ENCODE measurements at places on chromosomes 2 and 18.

DNA sequence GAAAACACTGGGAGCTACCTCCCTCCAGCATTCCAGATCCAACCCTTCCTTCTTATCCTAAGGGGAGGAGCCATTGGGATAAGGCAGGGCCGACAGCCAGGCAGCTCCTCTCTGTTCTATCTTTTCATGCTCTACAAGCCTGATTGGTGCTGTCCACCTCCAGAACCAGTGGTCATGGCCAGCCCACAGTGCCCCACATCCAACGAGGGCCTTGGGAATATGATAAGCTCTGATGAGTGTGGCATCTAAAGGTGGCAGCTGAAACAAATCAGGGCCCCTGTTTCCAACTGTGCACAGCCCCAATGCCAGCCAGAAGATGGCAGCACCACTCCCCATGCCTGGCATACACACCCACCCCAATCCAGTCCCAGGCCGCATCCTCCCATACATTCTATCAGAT, 329.3 kb downstream of the C1D start:
- DNase-seq, result no peak

DNA sequence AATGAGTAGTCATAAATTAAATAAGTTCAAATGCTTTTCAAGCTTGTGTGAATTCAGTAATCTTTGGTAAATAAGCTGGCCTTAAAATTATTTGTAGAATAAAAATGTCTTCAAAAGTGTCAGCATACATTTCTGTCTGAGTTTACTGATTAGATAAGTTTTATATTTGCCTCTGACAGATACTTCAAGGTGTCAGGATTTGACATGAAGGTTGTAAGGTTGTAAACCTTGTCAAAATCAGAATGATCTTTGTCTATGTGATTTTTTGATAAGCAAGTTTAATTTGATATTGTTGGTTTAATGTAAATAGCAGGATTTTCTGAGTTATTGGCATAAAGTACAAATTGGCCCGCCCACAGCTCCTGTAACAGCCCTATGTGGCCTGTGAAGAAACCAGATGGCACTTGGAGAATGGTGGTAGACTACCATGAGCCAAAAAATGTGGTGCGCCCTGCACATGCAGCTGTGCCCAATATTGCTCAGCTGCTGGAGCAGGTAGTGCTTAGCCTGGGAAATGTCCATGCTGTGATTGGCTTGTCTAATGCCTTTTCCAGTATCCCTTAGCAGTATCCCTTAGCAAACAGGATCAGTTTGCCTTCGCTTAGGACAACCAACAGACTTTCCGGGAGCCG, 188.0 kb upstream of the SPHKAP start:
- DNase-seq, result no peak

- no peak for DNase-seq
Measured at GRCh38 chr2:128452536-128453530, 134.2 kb upstream of the HS6ST1 start.

- peak; percentile 36 for DNase-seq
Measured at GRCh38 chr2:153519257-153519875, 40.8 kb upstream of the RPRM start.

- no peak for DNase-seq
Measured at GRCh38 chr2:138087751-138088593, 123.7 kb downstream of the HNMT start.

GRCh38 chr2:8089596-8089995, 592.3 kb upstream of the ID2 start:
- DNase-seq, result no peak

GRCh38 chr2:34115076-34115475, 516.0 kb upstream of the FAM98A start:
- DNase-seq, result no peak

- no peak for DNase-seq
Measured at GRCh38 chr2:191869781-191870180, 22.9 kb upstream of the CAVIN2 start.

GRCh38 chr2:235142601-235143000, 190.8 kb downstream of the SH3BP4 start:
- no peak for DNase-seq

GRCh38 chr2:238843476-238843875, 4.4 kb upstream of the TWIST2 start:
- no peak for DNase-seq

DNA sequence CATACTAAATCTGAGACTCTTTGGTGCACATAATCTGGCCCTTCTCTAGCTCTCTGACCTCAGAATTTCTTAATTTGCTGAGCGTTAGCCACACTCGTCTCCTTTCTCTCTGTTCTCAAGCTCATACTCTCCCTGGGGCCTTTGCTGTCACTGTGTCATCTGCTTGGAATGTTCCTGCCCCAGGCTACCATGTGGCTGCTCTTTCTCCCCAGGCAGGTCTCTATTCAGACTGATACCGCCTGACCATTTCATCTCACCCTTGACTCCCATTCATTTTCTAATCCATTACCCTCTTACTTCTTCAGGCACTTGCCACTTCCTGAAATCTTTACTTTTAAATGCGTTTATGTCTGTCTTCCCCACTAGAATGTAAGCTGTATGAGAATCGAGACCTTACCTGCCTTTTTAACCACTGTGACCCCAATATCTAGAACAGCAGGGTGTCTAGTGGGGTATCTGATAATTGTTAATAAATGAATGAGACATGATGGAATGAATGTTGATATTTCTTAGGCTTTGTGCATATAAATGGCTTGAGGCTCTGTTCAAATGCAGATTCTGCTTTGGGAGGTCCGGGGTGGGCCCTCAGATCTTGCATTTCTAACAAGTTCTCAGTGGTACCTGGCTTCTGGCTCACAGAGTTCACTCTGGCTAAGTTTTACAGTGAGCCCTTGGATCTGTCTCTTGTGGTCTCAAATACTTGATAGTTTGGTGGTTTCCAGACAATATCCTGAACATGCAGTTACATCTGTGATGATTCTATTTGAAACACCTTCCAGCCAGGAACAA, 89.9 kb upstream of the EPC2 start:
- DNase-seq, result no peak

DNA sequence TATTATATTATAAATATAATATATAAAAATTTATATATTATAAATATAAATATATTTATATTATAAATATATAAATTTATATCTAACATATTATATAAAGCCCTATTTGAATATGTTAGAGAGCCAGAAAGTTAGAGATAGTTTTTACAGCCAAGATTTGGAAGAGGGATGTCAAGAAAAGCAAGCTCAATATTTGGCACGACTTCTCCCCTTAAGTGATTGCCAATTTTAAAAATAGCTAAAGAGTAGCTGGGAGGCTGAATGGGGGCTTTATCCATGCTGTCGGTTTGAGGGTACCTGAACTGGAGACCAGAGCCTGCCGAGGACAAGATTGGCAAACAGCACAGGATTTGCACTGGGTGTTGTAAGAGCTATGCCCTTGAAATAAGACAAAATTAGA, 180.9 kb upstream of the GYPC start:
- DNase-seq, result no peak

- no peak for DNase-seq
Measured at GRCh38 chr18:22136395-22136794, 33.0 kb upstream of the GATA6 start.

DNA sequence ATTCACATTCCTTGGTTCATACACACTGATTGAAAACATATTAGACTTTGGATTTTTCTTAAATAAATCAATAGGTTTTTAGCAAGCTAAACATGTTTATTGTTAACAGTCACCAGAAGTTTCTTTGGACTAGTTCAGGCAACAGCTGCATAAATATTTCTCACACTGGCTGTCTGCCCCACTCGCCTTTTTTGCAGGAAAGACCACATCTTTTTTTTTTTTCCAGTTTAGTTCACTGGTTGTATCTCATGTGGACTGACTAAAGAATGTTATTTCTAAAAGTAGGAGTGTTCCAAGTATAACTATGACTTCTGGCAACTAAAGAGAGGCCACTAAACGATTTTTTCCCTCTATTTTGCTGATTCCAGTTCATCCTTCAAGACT, 31.1 kb downstream of the SLC40A1 start:
- DNase-seq, result no peak

DNA sequence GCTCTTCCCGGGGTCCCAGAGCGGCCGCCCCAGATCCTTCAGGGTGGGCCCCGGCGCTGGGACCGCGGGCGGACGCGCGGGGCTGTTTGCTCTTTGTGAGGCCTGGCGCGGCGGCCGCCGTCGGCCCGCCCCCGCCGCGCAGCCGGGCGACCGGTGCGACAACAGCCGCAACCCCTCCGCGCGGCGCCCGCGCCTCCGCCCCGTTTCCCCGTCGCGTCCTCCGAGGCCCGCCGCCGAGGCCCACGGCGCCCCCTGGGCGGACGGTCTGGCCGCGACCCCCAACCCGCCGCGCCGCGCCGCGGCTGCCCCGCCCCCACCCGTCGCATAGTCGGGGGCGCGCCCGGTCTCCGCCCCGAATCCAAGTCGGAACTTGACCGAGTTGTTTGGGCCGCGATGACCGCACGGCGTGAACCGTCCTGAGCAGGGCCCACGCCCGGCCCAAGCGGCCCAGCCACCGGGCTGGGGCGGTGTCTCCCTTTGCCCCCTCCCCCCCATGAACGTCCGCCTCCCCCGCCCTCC, 448 bp downstream of the YPEL5 start:
- DNase-seq, result no peak

- DNase-seq, result no peak
Measured at GRCh38 chr18:59748628-59749360, 51.6 kb upstream of the CCBE1 start.

- no peak for DNase-seq
Measured at GRCh38 chr2:46831051-46831868, 84.3 kb downstream of the MCFD2 start.

- no peak for DNase-seq
Measured at GRCh38 chr2:212535996-212536816, 2.4 kb downstream of the ERBB4 start.

- no peak for DNase-seq
Measured at GRCh38 chr2:85281553-85281952, 46.2 kb downstream of the TGOLN2 start.

- no peak for DNase-seq
Measured at GRCh38 chr18:23569299-23570063, 16.8 kb downstream of the NPC1 start.

DNA sequence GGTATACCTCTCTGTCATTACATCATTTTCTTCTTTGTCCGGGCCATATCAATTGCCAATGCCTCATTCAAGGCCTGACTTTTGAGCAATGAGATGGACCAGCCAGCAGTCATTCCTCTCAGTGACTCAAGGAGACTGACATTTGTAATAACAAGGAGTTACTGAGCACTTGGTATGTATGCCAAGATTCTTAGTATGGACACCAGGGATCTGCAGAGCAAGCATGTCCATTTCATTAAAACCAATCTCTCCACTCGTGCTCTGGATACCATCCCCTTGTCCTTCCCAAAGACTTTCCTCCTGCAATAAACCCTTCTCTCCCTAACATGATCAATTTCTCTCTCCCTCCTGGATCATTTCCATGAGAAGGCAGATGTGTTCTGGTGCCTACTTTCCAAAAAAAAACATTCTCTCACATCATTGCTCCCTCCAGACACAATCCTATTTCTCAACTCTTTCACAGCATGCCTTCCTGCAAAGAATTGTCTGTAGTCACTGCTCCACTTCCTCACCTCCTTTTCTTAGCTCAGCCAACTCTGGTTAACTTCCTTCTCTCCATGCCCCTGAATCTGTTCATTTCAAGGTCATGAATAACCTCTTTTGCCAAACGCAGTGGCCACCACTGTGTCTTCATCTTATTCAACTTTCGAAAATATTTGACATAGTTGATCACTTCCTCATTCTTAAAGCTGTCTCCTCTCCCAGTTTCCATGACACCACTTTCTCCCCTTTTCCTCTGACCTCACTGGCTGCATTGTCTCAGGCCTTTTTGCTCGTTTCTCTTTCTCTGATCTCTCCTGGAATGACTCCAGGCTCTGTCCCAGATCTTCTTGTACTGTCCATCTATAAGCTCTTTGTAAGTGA, 102.8 kb upstream of the CYP1B1 start:
- DNase-seq, result no peak

GRCh38 chr2:82007071-82007664, 1702.6 kb upstream of the LRRTM1 start:
- DNase-seq, result no peak

DNA sequence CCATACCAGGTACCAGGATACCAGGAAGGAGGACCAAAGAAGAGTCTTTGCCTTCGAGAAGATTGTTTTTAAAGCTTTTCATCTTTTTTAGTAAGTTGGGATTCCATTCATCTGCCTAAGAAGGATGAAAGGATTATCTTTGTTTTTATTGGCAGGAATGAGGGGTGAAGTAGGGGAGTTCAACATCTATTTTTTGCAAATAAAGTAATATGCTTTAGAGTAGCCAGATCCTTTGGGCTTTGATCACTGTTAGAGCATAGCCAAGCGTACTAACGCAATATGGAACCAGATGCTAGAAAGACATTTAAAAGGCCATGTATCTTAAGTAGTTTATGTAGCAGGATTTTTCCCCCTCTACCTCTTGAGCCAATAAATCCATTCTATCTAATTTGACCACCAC, 133.0 kb downstream of the PRPF40A start:
- no peak for DNase-seq

GRCh38 chr2:85545780-85546240, 6.8 kb downstream of the MAT2A start:
- no peak for DNase-seq

GRCh38 chr18:68566991-68567390, 147.9 kb downstream of the TMX3 start:
- DNase-seq, result no peak

- DNase-seq, result no peak
Measured at GRCh38 chr2:47456851-47457250, 53.9 kb downstream of the MSH2 start.

GRCh38 chr2:85733121-85733960, 20.4 kb upstream of the ATOH8 start:
- DNase-seq, result no peak

DNA sequence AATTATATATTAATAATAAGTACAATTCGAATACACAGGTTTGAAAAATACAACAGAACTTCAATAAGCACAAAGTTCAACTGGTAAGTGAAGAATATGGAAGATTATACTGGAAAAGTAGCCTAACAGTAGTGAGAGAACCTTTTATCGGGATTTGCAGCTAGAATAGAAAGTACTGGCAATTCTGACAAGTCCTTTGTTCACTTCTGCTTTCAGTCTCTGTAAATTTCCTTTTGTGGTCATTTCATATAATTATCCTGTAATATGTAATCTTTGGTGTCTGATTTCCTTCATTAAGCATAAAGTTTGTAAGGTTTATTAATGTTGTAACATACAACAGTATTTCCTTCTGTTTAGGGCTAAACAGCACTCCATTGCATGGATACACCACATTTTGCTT, 67.2 kb downstream of the CUL3 start:
- no peak for DNase-seq

GRCh38 chr18:51248685-51249084, 51.2 kb upstream of the MEX3C start:
- no peak for DNase-seq

GRCh38 chr2:233929352-233930022, 12.3 kb downstream of the TRPM8 start:
- no peak for DNase-seq

DNA sequence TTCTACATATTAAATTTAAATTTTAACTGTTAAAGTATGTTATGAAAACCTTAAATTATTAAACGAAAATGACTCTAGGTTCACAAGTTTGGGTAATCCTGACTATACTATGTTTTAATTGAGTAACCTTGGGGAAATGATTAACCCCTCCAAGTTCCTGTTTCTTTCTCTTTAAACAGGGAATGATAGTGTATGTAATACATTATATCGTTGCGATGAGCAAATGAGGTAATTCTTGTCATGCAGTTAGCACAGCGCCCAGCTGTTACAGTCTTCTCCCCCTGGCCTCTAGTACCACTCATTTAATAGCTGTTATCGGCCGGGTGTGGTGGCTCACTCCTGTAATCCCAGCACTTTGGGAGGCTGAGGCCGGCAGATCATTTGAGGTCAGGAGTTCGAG, 80.4 kb downstream of the MTA3 start:
- no peak for DNase-seq
